ENCODE measurements at places on chromosomes 5 and 9.

DNA sequence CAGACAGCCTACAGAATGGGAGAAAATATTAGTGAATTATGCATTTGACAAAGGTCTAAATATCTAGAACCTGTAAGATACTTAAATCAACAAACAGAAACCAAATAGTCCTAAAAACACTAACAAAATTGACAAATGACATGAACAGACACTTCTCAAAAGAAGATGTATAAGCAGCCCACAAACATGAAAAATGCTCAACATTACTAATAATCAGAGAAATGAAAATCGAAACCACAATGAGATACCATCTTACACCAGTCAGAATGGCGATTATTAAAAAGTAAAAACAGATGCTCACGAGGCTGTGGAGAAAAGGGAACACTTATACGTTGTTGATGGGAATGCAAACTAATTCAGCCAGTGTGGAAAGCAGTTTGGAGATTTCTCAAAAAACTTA is 1186.8 kb downstream of the DTWD2 start:
- DNase-seq = no peak

- DNase-seq = no peak
These were observed 978.4 kb downstream of the TLE4 start for GRCh38 chr9:80550181-80550580.

GRCh38 chr5:60026161-60026560 is 132.6 kb upstream of the PDE4D start:
- DNase-seq = no peak

DNA sequence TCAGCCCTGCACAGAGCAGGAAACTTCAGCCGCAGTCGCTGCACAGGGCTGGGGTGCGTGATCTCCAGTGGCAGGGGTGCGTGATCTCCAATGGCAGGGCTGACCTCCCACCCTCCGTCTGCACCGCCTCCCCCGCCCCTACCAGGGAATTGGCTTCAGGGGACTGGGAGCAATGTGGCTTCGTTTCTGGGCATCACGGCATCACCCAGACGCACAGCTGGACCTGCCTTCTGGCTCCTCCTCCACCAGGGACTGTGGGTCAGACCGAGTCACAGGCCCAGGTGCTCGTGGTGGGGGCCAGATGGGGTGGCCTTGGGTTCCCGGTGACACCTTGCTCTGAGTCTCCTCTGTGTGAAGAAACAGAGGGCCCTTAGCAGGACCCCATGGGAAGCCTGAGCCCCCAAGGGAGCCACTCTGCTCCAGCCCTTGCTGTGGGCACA is 51.1 kb downstream of the AHRR start:
- no peak for DNase-seq

DNA sequence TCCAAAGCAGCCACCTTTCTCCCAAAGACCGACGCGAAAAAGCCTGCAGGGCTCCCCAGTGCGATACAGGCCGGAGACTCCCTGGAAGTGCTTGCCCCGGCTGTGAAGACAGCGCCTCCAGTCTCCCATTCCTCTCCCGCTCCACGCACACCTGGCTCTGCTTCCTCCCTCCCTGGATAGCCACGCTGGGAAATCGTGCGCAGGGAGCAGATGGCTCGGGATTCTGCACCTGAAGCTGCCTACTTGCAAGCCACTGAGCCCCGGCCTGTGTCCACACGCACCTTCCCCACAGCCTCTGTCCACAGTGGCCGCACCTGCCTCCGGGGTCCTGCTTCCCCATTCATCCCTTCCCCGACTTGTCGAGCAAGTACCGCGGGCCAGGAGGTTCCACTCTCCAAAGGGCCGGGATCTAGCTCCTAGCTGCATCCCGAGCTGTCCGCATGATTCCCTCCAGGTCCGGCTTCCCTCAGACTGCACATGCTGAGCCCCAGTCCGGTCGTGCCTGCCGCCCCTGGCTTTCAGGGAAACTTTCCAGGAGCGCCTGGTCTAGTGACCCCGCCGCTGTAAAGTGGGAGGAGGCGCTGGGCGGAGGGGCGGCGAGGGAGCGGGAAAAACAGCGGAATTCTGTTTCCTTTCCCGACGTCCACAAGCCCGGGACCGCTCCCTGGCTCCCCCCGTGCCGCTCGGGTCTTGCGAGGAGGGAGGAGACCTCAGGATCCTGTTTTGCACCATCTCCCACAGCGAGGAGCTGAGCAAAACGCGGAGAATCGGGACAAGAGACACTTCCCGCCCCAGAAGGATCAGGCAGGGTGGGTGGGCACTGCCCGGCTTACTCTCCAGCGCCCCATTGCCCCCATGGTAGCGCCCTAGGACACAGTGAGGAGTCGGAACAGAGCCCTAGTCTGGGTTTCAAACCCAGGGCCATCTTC is 2.0 kb downstream of the SEMA6A start:
- DNase-seq = no peak

Data from stimulated activated CD8-positive, alpha-beta memory T cell treated with anti-CD3 and anti-CD28 coated beads, Interleukin-4, amount 100 ng/mL, for 1 hour (primary cell).